ENCODE measurements at places on chromosomes 6 and 20. TPM values are rescaled to one million over a fixed set of nuclear protein-coding genes. Genes with fewer than 3 reads are reported as not detected.
A peak's percentile ranks its signal among the peaks of the same experiment; 100 is the strongest.

SLC35D3 gene
- not detected for polyA plus RNA-seq

DBNDD2 gene
- 26.2 TPM for polyA plus RNA-seq

RIMS4 gene
- 1.8 TPM for polyA plus RNA-seq

MCHR2 gene
- not detected for polyA plus RNA-seq

FAM184A gene
- 12.7 TPM for polyA plus RNA-seq

CAGE1 gene
- not detected for polyA plus RNA-seq

FAM229B gene
- 44.7 TPM for polyA plus RNA-seq

TINAG gene
- 29.7 TPM for polyA plus RNA-seq

IL20RA gene
- 1.6 TPM for polyA plus RNA-seq

KCNQ2 gene
- polyA plus RNA-seq: 8.0 TPM

CD164 gene
- polyA plus RNA-seq: 529 TPM

HRH3 gene
- polyA plus RNA-seq: not detected

ACTR5 gene
- polyA plus RNA-seq: 10.7 TPM

PDE7B gene
- polyA plus RNA-seq: 8.1 TPM

DNA sequence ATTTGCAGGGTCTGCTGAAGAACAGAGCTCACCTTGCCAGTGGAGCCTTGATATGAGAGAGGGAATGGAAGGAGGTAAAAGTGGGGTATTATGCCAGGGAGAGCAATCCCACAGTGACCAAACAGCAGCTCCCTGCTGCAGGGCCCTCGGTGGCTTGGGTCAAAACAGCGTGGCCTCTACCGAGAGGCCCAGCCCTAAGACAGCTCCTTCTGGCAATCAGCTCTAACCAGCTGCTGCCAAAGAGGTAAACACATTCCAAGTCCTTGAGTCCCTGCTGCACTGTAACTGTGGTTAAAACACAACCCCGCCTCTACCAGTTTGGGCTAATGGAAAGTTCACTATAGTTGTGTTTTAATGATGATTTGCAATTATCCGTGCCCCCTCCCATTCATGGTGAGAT is 1.4 kb upstream of the DAAM2 start:
- no peak for DNase-seq

GRCh38 chr6:41187924-41188886 is 12.7 kb downstream of the TREML2 start:
- no peak for DNase-seq

GRCh38 chr6:75202676-75203131 is 3.1 kb downstream of the COL12A1 start:
- DNase-seq: no peak

DNA sequence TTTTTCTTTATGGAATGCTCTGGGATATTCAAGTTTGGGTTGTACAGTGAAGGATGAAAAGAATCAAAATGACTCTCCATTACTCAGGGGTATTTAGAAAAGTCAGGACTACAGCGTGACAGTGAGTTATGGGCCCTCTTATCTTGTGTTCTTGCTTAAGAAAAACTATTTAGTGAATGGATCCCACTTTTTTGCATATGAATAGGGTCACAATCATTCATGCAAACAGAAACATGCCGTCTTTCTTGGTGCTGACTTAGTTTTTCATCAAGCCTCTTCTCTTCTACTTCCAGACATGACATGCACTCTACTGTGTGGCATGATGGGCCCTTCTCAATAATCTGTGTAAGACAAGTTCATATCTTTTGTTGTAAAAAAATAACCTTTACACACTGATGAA is 488.4 kb upstream of the MMS22L start:
- no peak for DNase-seq

- no peak for DNase-seq
These were observed 553.9 kb downstream of the PTPRT start for GRCh38 chr20:42635699-42636411.

- no peak for DNase-seq
These were observed 1299.3 kb upstream of the GJE1 start for GRCh38 chr6:140833408-140833807.

DNA sequence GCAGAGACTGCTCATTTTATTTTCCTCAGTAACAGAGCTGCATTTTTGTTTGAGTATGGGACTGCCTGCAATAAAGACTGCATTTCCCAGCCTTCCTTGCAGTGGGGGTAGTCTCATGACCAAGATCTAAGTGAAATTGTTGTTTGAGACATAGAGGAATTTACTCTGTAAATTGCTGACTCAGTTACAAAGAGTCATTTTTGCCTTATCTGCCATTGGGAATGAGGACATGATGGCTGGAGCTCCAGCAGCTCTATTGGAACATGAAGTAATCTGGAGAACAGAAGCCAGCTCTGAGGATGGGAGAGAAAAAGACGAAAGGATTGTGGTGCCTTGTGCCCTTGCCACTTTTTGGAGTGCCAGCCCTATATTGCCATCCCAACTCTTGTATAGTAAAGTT is 2.1 kb upstream of the CST11 start:
- no peak for DNase-seq

- no peak for DNase-seq
These were observed 11.6 kb upstream of the MTG2 start for GRCh38 chr20:62171245-62171644.

DNA sequence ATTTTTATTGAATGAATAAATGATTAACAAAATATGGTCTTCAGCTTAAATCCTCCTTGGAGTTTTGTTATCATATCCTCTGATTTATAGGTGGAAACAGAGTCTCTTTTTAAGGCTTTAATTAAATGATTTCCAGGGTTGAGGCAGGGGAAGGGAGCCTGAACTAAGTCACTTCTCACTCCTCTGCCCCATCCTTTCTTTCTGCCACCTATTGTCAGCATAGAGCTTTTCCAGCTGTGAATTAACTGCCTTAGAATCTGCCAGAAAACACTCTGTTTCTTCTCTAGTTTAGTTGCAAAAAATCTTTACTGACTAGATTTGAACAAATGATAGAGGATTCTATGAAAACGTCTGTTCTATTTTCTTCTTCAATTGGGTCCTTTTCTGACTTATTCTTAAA is 9.8 kb downstream of the OGFRL1 start:
- no peak for DNase-seq

- no peak for DNase-seq
These were observed 114.2 kb upstream of the SSTR4 start for GRCh38 chr20:22920898-22921297.

GRCh38 chr6:44182911-44183390 is 24.3 kb downstream of the CAPN11 start:
- no peak for DNase-seq

GRCh38 chr6:32113386-32114352 is 4.5 kb upstream of the TNXB start:
- no peak for DNase-seq

GRCh38 chr6:6546318-6547109 is 42.0 kb upstream of the LY86 start:
- peak; percentile 18 for DNase-seq

- no peak for DNase-seq
These were observed 193.4 kb downstream of the BACH2 start for GRCh38 chr6:90103056-90103800.

DNA sequence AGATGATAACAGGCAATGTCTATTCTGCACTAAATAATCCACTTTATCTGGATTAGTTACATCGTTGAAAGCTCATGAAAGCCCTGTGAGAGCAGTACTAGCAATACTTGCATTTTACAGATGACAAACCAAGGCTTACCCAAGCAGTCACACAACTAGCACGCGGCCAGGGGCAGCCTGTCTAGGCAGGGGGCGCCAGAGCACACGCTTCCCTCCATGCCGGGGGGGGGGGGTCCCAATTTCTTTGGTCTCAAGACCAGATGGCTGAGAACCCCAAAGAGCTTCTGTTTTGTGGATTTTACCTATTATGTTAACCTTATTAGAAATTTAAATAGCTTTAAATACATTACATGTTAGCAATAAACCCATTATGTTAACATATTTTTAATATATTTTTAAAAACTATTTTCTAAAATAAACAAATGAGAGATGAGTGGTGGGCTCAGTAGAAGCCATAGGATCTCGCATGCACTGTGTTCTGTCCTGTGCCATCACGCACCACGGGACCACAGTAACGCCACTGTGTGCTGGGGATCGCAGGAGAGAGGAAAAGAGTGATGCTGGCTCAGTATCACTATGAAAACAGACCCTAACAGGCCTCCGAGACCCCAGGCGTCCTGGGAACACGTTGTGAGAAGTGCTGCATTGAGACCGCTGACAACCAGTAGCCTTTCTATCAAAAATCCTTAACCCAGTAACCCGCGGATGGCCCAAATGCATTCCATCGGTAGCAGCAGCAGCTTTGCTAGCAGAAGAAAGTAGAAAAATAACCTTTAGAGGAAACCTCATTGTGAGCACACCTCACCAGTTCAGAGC is 5.3 kb upstream of the PRR18 start:
- no peak for DNase-seq

- peak; percentile 96 for DNase-seq
These were observed 74.9 kb downstream of the NCOA3 start for GRCh38 chr20:47576516-47577033.

DNA sequence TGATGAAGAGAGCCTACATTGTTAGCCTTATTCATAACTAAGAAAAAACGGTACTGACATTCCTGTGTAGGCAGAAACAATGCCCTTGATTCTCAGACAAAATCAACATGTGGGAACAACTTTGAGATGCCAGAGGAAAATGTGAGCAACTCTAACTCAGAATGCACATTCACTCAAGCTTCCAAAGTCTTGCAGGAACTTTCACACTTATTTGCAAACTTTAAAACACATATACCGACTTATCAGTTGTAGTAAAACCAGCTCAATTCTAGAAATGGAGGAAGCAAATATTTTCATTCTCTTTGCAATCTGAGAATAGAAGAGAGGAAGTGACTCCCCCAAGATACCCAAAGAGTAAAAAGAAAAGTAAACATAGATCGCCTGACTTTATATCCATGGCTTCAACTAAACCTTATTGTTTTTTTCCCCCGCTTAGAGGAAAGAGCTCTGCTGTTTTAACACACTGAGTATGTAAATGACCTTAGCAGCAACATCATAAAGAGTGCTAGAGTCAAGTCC is 117.6 kb downstream of the EPB41L2 start:
- no peak for DNase-seq

- no peak for DNase-seq
These were observed 7.0 kb downstream of the SOD2 start for GRCh38 chr6:159686040-159686439.

DNA sequence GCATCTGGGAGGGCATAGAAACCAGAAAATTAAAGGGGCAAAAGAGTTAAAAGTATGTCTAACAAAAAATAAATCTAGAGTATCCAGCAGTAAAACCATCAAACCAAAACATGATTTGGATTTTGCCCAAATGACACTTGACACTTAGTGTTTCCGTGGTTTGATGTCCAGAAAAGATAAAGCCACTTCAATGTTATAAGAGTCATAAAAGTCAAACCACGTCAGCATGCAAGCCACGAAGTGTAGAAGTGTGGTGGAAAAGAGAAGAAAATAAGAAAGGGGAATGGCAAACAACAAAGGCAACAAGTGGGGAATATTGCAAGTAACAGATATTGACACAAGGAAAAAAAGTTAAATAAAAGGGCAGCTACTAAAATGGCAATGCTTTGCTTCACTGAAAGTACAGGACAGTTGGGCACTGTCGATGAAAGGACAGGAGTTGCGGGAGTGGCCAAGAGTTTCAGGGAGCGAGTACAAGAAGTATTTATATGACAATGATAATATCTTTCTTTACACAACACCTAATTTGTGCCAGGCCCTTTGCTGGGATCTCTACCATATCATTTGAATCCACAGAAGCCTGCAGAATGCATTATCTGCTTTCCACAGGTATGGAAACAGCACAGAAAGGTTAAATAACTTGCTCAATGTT is 6.3 kb upstream of the HDDC2 start:
- no peak for DNase-seq

DNA sequence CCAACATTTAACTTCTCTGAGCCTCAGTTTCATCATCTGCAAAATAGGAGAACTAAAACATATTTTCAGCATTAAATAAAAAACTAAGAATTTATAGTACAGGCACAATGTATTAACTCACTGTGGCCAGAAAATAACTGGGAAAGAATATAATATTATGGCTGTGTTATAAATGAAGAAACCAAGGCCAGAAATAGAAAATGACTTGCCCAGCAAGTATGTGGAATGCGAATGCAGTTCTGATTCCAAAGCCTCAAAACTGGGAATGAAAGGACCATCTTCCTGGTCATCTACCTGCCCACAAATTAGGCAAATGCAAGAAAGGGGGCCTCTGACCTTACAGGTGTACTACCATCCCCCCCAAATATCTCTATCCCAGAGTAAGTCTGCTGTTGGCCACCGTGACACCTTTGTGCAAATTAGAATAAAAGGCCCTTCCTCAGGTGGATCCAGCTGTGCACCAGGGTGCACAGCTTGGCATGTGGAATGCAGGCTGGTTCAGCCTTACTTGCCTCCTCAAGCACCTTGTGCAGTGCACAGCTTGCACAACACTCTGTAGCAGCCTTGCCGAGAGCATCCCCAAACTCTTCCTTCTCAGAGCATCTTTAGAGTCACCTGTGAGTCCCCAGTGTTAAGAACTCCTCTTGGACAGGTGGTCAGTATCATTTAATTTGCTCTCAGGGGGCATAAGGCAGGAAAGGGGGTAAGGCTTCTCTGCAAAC is 4.4 kb downstream of the SLC13A3 start:
- no peak for DNase-seq

GRCh38 chr6:15287670-15288375 is 42.0 kb downstream of the JARID2 start:
- no peak for DNase-seq

GRCh38 chr6:87832025-87832825 is 130.2 kb upstream of the AKIRIN2 start:
- no peak for DNase-seq

- no peak for DNase-seq
These were observed 40.3 kb upstream of the BLCAP start for GRCh38 chr20:37567671-37568588.

DNA sequence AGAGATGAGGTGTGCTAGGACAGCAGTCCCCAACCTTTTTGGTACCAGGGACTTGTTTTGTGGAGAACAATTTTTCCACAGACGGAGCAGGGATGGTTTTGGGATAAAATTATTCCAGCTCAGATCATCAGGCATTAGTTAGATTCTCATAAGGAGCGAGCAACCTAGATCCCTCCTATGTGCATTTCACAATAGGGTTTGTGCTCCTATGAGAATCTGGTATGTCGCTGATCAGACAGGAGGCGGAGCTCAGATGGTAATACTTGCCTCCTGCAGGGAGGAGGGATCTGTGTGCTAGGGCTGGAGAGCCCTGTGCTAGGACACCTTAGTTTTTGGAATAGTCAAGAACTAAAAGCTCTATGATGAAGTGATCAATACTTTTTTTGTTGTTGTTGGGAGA is 2.5 kb downstream of the SMIM13 start:
- no peak for DNase-seq

GRCh38 chr6:139823099-139823807 is 448.8 kb upstream of the CITED2 start:
- no peak for DNase-seq

- no peak for DNase-seq
These were observed 47.5 kb downstream of the RALY start for GRCh38 chr20:34041226-34041625.

DNA sequence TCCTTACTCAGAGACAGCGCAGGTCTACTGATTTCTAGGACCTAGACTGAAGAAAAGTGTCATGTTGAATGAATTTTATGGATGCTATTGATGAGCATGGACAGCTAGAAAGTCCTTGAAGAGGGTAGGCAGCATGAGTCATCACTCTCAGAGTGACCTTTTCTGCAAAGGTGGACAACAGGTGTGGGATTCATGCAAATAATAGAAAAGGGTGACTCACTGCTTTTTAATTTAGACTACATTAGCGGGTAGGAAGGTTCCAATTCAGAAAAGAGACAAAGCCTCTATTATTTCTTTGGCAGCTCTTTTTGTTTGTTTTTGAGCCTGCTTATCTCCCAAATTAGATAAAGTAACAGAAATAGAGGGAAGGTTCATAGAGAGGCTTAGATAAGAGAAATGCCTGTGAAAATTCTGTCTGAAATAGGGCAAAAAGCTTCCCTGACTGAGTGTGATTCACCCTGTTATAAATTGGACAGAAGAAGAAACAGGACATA is 191.4 kb downstream of the TENT5A start:
- no peak for DNase-seq
